ENCODE measurements at places on chromosomes 12 and 14. TPM values are rescaled to one million over a fixed set of nuclear protein-coding genes. Genes with fewer than 3 reads are reported as not detected.

ANKRD13A gene
- 15.6 TPM for polyA plus RNA-seq

CD69 gene
- polyA plus RNA-seq = 3.4 TPM

- DNase-seq = no peak
These were observed 10.3 kb upstream of the AMN start for GRCh38 chr14:102911991-102912761.

DNA sequence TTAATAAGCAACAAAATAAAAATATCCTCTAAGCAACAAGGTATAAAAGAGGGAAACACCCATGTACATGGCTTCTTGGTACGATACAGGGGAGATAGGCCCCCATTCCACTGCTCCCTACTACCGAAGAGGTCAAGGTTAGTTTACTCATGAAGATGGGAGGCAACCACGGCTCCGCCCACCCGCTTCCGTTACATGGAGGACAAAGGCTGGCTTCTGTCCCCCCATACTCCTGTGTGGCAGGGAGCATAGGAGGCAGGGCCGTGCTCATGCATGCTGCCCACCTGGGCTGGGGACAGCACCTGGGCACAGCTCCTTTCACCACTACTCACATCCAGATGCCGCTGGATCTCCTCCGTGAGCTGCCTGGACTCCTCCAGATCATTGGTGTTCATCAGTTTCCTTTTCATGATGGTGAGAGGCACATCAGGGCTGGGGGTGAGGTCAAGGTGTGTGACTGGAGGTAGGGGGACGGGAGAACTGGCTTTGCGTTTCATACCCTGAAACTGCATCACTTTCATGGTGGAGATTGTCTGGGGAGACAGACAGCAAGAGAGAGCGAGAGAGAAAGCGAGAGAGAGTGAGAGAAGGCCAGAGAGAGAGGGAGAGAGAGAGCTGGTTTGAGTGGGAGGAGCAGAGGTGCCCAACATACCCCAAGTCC is 39.0 kb downstream of the LGMN start:
- DNase-seq = no peak

- no peak for DNase-seq
These were observed 32.8 kb downstream of the ABCD2 start for GRCh38 chr12:39586816-39587215.

DNA sequence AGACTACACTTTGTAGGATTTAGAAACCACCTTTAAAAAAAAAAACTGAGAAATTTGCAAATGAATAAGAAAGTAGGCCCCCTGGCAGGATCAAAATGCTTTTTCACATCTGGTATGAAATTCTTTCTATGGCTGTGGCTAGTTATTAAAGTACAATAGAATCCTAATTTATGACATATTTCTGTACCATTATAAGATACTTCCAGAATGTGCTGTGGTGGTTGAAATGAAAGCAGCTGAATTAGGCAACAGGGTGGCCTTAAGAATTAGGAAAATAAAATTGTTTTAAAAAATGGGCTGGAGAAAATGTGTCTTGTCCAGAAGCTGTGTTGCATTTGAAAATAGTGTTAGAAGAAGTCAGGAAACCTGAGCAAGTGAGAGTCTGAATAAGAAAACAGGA is 85.9 kb upstream of the PDE3A start:
- no peak for DNase-seq

DNA sequence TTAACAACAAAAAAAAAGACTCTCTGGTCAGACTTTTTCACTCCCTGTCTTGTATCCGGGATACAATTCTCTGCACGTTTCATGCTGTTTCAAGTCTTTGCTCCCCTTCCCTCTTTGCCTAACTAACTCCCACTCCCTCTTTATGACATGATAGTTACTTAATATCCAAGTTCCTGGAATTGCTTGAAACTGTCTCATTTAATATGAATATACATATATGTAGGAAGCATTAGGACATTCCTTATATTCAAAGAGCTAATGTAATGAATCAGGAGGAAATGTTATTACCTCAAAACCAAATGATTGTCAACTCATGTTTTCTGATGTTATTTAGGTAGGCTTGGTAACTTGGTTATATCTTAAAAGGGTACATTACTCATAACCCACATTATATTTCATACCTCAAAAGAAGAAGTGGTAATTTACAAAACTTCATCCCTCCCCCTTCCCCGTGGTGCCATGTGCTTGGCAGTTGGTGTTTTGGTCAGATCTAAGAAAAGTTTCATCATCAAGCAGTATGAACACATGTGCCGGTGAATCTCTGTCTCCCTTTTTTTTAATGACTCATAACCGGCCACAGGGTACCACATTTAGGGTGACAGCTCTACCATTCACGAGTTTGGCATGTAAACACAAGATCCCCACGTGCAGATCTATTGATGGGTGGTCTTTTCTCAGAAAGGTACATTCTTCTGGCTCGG is 56.5 kb downstream of the HCAR2 start:
- peak; percentile 21 for DNase-seq

- DNase-seq = no peak
These were observed 2.6 kb upstream of the ZNF385A start for GRCh38 chr12:54387114-54387467.

DNA sequence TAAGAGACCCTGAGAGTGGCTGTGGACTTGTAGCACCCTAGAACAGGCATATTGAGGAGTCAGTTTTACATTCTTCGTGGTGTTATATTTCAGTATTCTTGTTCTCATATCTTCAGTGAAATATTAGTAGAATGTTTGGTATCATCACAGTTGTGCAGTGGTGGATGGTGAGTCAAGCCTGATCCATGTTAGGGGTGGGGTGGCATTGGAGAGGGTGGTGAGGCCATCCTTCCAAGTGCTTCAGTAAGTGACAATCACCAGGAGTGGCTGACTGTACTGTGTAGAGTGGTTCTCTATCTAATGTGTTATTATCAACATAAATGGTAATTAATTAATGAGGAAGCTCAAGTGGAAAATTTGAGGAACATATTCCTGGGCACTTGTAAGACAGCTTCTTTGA is 197.7 kb upstream of the SLC16A7 start:
- DNase-seq = no peak

DNA sequence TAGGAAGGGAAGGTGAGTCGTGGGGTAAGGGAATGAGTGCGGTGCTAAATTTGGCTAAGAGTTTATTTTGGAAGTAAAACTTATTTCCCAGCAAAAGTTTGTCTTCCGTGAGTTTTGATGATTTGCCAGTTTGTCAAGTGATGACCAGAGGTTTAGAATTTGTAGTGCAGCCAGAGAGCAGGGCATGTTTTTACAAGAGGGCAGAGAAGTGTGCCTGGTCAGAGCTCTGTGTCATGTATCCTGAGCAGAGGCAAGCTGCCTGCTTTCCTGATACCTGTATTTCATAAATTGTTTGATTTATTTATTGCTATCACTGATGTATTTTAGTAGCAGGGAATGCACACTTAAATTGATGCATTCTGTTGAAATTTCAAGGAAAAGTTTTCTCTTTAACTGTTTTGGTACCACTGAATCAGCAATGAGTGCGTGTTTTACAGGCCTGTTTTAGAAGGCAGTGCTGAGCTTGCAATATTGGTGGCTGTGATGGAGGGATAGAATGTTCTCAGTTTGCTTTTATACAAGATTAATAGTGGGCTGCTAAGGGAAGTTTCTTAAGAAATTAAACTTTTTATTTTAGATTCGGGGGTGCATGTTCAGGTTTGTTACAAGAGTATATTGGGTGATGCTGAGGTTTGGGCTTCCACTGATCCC is 19.7 kb upstream of the RD3L start:
- no peak for DNase-seq

DNA sequence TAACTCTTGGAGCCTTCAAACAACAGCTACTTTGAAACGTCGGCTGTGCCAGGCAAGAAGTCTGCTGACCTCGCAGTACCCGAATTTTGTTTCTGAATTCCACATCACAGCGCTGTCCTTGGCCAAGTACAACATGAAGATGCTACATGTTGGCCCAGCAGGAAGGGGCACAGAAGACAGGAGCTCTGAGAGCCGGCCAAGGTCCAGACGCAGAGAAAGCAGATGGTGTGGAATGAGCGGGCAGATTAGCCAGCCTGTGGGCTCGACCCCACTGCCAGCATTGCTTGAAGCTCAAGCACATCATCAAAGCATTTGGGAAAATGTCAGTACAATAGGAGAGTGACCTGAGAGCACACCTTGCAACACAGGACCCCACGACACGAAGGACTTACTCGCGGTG is 64.5 kb downstream of the FZD10 start:
- no peak for DNase-seq

- no peak for DNase-seq
These were observed 92.1 kb upstream of the FZD10 start for GRCh38 chr12:130070126-130070611.

DNA sequence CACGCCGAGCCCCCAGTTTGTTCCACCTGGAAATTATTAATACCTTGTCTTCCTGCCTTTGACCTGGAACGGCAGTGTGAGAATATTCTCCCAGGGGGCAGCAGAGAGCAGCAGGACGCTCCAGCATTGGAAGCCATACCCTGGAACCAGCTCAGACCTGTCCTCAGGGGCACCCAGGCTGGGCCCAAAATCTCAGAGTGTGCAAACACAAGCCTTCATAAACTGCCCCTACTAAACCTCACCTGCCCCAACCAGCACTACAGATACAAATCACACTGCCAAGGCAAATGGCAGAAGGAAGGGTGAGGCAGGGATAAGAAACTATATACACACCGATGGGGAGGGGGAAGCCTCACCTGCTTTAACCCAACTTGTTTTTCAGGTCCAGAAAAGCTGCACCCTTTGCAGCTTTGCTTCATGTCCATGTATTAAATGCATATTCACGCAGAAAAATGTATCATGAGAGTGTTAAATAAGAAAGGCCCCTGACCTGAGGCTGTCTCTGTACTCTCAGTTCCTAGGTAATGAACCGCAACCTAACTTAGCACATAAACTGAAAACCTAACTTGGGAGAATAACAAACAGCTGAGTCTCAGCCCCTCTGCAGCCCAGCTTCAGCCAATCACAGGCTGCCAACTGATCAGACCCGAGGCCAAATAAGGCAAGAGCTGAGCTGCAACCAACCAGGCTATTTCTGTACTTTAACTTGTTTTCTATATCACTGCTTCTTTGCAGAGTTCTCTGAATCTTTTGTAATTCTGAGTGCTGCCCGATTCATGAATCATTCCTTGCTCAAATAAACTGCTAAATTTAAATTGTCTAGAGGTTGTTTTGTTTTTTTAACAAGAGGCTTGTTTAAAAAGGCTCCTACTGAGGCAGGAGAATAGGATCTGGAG is 130.1 kb downstream of the SPTSSA start:
- peak; percentile 72 for DNase-seq

Measured in stomach (tissue), 19 donors.